Esophagus muscularis mucosa (tissue), 4 donors: ENCODE measurements at places on chromosomes 4 and X. TPM values are rescaled to one million over a fixed set of nuclear protein-coding genes. Genes with fewer than 3 reads are reported as not detected.

TRIML1 gene
- not detected for total RNA-seq

- no peak for DNase-seq
These were observed 240.7 kb upstream of the ATP6AP2 start for GRCh38 chrX:40340116-40340515.

CTAG2 gene
- total RNA-seq = not detected

GRCh38 chr4:41322617-41323016, 65.9 kb downstream of the UCHL1 start:
- no peak for DNase-seq

ADGRG4 gene
- total RNA-seq = under 0.01 TPM

DNA sequence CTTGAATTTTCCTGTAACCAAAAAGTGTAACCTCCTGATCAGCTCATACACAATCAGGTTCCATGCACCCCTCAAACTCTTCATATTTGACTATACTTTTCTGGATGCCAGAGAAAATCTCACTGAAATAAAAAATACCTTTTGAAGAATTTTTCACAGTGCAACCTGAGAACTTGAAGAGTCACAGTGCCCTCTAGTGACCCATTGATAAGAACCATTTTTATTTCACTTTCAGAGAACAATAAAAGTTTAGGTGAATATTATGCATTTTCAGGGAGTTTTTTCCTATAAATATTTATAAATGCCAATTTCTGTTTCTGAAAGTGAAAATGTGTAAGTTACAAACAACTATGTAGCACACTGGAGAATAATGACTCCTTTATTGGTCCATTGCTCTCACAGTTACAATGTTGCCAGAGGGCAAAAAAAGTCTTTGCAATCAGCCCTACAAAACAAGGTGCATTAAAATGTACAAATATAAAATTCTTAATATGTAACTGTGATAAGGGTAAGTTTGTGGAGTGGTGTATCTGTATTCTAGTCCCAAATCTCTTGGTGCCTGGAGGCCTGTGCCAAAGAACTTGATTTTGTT, 153.6 kb upstream of the INTU start:
- DNase-seq = no peak

MAGEA10 gene
- total RNA-seq = not detected

DNA sequence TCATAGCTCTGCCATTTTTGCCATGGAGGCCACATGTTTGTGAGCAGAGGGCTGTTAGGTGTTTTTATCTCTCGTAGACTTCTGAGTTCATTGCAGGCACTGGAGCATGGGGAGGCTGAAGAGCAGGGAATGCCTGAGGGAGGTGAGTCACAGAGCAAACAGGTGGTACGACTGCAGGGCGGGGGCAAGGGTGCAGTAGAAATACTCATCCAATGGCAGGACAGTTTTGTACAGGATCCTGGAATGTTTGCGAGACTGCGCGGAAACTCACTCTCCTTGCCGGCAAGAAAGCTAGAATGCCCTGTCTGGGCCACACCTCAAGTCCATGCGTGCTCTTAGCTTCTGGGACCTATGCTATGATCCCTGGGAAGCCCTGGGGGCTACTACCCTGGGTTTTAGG, 20.0 kb upstream of the VCX2 start:
- DNase-seq = no peak

DNA sequence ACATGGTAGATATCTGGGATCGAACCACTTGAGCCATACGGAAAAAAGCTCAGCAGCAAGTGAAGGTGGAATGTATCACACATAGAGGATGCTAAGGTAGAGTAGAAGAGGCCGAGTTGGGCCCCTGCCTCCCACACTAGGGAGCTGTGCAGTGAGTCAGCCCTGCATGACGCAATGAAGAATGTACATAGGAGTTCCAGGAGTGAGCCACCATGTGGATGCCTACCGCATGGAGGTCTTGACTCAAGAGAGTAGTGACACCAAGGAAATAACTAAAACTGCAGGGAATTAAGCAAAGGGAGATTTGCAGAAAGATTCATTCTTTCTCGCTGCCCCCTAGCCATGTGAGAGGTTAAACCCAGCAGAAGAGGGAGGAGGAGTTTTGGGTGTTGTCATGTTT, 389.6 kb upstream of the IGFBP7 start:
- no peak for DNase-seq

DNA sequence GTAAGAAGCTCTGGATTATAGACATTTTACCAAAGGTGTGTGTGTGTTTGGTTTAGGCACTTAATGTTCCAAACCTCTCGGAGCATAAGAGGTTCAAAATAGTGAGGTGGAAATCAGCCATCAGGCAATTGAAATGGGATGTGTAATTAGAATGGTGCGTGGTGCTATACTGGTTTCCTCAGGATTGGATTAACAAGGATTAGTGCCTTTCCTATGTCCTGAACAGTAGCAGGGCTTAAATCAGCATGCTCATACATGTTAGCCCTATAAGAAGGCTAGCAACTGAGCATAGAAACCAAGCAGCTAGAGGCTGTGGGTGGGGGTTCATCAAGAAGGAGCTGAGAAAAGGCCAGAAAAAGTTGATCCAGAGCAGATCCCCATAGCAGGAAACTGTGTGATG, 256.8 kb upstream of the CXXC4 start:
- no peak for DNase-seq

XG gene
- total RNA-seq = 0.39 TPM

GASK1B gene
- 37.0 TPM for total RNA-seq

DNA sequence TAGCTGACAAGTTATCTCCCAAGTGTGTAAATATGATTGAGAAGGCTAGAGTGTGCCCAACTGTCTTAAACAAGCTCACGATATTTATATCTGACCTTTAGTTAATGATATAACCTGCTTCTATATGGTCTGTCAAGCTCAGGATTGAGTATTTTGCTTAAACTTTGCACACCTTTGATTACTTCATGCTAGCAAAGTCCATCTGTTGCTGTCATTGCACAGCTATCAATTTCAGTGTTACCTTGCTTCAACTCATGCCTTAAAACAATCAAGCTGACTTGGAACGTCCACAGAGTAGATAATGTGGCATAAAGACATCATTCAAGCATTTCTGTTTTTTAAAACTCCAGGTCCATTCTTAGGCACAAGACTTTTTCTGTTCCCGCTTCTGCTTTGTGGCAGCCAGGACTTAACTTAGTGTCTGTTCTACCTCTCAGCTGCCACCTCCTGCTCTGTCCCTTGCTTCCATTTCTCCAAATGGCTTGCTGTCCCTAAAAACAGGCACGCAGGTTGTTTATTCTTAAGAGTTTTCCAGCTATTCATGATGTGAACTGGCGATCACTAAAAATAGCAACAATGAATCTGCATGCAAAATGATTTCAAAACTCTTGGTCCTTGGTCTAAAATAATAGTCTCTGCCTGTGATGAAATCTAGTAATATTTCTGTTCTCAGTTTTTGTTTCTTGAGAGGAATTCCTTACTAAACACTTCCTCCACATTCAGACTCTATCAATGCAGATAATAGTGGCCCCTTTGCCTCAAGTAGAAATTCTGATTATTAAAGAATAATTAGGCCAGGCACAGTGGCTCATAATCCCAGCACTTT, 16.3 kb upstream of the NEIL3 start:
- no peak for DNase-seq

DNA sequence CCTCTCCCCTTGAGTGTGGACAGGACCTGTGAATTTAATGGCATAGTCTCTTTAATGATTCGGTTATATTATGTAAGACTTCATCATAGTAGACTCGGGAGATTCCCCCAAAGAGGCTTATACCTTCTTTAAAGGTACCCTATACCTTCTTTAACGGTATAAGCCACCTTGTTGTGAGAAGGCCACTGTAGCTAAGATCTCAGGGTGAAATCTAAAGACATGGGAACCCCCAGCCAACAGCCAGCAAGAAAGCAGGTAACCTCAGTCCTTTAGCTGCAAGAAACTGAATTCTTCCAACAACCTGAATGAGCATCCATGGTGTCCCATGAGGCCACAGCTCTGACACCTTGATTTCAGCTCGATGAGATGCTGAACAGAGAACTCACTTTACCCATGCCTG, 931 bp downstream of the DDX60 start:
- DNase-seq = no peak

DNA sequence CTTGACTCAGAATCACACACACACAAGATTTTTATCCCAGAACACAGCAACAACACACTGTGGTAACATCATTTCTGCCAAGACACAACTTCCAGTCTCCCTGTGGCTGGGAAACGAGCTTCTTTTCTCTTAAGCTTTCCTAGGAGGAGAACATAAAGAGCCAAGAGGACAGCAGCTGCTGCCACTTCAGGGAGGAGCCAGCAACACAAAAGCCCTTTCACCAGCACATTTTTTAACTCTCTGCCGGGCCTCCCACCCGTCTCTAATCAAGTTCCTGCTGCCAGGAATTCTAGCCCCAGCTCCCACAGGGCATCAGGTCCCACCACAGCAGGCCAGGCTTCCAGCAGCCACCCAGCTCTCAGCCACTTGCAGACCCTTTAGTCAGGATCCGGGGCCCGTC, 22.4 kb downstream of the FAT1 start:
- DNase-seq = no peak

GRCh38 chr4:130705023-130705422, 1609.1 kb downstream of the C4orf33 start:
- no peak for DNase-seq

GRCh38 chr4:13611283-13611842, 16.2 kb downstream of the BOD1L1 start:
- DNase-seq = no peak

DNA sequence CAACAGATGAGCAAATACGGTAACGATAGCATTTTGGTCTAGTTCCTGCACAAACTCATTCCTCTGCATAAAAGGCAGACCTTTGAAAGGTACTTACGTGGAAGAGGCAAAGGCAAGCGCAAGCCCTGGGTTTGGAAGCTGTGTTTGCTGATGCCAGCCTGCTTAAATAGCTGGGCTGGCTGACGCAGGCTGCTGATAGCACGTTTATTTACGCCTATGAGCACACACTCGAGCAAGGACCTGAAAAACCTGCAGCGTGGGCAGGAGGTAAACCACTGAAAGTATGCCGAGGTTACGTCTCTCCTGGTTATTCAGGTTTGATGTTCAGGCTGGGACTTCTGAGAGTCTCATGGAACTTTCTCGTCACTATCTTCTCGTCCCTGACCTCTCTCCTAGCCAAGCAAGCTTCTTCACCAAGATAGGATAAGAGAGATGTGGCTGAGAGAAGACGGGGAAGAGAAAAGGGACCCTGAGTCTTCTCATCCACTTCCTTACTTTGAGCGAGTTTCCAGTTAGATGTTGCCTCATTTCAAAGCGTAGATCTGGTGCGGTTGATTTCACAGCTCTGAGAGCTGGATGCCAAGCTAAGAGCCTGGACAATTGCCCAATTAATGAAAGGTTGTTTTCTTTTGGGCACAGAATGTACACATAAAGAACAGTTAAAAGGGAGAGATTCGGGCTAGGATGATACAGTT, at the start of gene HOPX:
Gene HOPX (minus strand): TSS at position 139 of the 695 bp plus-strand sequence. CDS start 23,480 bp downstream, outside the sequence.
- no peak for DNase-seq

- DNase-seq = no peak
These were observed 920 bp downstream of the FTSJ1 start for GRCh38 chrX:48476919-48477318.

DNA sequence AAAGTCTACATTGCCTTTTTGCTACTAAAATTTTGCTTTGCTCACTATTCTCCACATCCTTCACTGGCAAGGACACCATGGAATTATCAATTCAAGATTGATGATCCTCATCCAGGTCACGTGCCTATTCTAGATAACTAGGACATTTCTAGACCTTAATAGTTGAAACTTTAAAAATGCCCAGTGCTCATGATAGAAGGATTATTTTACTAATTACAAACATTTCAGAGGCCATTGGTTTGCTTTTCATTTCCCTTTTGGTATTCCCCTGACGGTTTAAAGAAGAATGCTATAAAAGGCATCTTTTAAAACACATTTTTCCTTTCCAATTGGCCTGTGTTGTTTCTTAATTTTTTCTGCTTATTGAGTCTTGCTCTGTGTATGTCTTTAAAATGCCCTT, 249.4 kb downstream of the NDST4 start:
- DNase-seq = no peak

DNA sequence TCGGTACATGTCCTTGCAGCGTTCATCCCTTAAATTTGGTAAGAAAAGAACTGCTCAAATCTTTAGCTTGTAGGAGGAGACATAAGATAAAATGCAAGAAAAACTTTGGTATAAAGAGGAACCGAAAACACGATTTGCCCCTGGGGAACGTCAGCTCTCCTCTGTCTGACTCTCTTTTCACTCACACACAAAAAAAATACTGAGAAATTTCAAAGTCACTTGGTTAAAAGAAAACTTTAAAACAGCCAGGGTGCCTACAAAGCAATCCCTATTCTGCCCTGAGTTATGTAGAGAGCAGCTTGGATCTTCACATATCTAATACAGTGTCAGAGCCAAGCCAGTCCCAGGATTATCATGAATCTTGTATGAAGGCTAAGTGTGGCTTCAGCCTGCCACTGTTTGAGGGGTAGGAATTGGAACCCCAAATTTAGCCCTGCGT, 248.5 kb upstream of the CXXC4 start:
- DNase-seq = no peak

DNA sequence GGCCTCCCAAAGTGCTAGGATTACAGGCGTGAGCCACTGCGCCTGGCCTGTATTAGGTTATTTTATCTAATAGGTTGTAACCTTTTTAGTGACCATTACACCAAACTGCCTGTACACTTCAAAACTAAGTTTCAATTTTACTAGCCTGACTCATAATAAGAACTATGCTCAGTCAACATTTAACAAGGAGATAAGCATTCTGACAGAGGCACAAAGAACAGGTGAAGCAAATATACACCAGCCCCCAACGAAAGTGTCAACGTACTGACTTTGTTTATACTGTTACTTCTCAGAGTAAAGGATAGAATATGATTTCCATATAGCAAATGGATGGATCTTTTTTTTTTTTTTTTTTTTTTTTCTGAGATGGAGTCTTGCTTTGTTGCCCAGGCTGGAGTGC, 62.8 kb downstream of the SHISA3 start:
- no peak for DNase-seq

DNA sequence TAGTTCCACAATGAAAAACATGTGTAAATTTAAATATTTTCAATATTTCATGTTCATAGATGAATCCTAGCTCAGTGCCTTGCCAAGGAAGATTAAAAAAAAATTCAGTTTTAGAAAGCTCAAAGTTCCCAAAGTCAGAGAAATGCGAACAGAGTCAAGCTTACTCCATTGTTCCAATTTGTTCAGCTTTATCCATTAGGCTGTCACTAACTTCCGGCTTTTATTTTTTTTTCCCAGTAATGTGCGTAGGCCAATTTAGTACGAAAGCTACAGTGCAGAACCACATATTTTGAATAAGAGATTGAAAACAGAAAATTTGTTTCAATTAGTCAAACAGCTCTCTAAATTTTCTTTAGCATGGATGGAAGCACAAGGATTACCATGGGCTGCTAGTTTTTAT, 23.1 kb upstream of the KLHL2 start:
- DNase-seq = no peak

GRCh38 chrX:133880032-133880443, 105.4 kb downstream of the GPC3 start:
- no peak for DNase-seq
